ENCODE measurements at places on chromosomes 3 and 15.
A peak's percentile ranks its signal among the peaks of the same experiment; 100 is the strongest.

DNA sequence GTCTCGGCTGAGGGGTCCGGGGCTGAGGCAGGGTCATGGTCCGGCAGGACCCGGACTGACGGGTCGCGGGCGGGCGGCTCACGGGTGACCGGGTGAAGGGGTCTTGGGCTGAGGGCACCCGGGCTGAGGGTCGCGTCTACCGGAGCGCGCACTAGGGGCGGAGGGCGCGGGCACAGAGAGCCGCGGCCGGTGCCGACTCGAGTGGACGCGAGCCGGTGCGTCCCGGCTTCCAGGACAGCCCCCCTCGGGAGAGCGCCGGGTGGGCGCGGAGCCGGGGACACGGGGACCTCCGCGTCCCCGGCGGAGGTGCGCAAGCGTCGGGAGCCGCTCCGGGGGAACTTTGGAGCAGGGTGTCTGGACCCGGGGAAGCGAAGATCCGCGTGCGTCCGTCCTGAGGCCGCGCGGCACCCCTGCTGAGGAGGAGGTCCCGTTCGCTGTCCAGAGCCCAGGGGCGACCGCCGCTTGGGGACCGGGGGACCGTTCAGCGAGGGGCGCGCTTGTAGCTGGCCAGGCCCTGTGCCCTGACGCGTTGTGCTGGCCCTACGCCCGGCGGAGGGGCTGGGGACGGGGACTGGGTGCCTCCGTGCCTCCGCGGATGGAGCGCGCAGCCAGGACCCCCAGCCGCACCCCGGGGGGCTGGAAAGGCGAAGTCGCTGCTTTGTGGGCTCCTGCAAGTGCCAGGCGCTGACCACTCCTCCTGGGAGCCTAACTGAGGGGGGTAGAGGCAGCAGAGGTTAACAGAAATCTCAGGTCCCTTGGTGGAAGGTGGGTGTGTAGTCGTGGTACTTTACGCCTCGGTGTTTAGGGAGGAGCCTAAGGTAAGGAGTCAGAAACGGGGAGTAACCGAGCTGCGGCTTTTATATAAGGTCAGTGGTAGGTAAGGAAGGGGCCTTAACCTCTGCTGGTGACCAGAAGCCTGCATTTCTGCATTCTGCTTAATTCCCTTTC, at the start of gene PPARG:
Gene PPARG (plus strand): TSS at position 889 of the 948 bp plus-strand sequence. CDS start 90,642 bp downstream, outside the sequence.
- no peak for DNase-seq

DNA sequence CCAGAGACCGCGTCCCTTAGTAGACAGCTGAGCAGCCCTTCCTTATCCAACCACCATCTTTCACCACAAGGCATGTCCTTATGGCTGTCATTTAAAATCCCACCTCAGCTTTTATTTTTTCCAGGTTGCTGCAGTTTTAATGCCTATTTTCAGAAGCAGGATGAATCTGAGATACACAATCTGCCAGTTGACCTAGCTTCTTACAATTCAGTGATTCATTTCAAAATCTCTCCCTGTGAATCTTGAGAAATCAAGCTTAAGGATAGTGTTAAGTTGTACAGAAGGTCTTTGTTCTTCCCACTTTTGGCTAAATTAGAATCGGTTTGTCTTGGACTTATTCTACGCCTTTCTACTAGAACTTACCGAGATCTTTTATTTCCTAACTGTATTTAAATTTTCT, 522.3 kb upstream of the CFAP20DC start:
- no peak for DNase-seq

GRCh38 chr15:93331545-93332167, 242.6 kb upstream of the RGMA start:
- DNase-seq: no peak

DNA sequence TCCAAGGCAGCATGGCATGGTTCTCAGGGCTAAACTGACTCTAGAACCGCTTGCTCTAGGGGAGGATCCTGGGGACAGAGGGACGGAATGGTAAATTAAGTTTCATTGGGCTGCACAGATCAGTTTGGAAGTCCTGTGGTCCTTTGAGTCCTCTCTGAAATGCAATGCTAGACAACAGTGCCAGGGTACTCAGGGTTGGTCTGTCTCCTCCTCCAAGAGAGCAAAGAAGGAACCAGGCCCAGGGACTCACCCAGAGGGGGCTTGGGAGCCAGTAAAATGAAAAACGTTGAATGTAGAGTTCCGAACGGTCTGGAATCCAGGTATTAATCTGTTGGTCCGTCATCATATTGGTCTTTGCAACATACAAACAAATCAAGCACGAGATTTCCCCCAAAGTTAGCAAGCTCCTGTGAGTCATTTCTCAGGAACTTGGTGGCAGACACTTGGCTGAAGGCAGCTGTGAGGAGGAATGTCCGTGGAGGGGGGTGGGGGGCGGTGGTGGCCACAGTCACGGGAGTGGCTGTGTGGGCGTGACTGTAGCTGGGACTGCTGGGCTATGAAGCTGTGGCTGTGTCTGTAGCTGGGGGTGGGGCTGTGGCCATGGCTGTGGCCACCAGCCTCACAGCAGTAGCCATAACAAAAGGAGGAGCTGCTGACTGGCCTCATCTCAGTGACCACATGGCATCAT, 361.0 kb downstream of the SHQ1 start:
- peak; percentile 97 for DNase-seq

- no peak for DNase-seq
Observed at GRCh38 chr3:133598405-133598804, 24.9 kb downstream of the CDV3 start.

GRCh38 chr3:55873523-55874254, 386.6 kb upstream of the WNT5A start:
- no peak for DNase-seq

DNA sequence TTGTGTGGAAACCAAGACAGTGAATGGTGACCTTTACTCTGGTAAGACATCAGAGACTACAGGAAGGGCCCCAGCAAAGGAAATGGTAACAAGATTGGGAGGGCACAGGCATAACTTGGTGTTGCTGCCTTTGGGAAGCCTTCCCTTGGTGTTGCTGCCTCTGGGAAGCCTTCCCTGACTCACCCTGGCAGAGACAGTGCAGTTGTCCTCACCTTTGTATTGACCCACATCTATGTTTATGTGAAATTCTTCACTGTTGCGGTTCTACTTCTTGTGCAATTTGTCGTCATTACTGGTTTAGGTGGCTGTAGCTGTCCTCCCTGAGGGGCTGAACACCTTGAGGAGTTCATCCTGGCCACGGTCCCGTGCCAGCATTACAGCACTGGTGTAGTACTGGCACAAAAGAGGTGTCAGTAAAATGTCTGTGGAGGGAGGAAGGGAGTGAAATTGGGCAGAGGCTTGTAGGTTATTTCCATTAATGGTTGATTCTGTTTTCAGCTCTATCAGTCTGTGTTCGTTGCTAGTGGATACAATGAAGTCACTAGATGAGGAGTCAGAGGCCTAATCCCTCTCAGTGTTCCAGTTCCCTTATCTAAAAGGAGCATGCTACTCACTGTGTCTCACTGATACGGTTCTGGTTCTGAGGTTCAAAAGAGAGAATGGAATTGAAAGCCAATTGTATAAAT, 21.6 kb downstream of the IFT122 start:
- no peak for DNase-seq

- no peak for DNase-seq
Observed at GRCh38 chr3:41819236-41819635, 142.7 kb downstream of the ULK4 start.

GRCh38 chr3:112486811-112487505, 12.3 kb downstream of the BTLA start:
- no peak for DNase-seq

- no peak for DNase-seq
Observed at GRCh38 chr3:4928277-4928789, 50.9 kb upstream of the BHLHE40 start.

- no peak for DNase-seq
Observed at GRCh38 chr3:54014067-54014466, 108.3 kb upstream of the CACNA2D3 start.

GRCh38 chr3:141663993-141664392, 74.1 kb upstream of the RNF7 start:
- DNase-seq: peak; percentile 21

DNA sequence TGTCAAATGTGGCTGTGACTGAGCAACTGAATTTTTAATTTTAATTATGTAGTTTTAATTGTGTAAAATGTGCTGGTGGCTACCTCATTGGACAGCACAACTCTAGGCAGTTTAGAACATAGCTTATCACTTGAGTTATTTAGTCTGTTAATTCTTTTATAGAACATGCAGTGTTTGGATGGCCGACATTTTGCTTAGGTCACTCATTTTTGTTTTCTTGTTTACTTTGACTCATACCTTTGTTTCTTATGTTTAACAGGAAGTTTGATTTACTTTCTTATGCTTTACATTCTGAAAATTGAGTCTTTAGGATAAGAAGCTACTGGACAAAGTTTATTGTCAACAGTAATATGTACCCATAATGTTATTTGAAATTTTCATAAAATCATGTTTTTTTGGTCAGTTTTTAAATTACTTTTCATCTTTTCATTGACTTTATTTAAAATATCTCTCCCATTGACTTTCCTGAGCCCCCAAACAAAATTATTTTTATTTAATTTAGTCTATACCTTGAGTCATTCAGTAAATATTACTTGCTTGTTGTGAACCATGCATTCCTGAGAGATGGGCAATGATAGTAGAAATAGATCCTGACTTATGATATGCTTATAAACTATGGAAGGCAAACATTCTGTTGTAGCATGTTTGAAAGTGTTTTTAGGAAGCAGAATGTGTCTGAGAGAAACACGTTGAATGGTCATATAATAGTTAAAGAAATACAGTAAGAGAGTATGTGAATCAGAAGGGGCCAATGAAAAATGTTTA, 60.6 kb downstream of the TCF12 start:
- peak; percentile 80 for DNase-seq

DNA sequence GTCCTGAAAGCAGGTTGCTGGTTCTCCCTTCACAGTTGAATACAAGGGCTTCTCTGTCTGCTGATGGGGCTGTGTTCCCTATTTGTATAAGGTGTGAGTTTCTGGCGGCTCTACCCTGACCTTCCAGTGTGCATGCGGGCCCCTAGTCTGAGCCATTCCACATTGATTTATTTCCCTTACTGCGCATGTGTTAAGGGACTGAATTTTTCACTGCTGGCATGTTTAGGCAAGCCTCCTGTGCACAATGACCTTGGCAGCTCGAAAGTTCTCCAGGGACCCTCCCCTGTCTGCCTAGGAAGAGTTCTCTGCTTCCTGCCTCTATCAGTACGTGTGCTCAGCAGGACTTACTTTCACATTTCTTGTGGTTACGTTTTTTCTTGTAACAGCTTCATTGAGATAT, 11.4 kb downstream of the TRAK1 start:
- no peak for DNase-seq

DNA sequence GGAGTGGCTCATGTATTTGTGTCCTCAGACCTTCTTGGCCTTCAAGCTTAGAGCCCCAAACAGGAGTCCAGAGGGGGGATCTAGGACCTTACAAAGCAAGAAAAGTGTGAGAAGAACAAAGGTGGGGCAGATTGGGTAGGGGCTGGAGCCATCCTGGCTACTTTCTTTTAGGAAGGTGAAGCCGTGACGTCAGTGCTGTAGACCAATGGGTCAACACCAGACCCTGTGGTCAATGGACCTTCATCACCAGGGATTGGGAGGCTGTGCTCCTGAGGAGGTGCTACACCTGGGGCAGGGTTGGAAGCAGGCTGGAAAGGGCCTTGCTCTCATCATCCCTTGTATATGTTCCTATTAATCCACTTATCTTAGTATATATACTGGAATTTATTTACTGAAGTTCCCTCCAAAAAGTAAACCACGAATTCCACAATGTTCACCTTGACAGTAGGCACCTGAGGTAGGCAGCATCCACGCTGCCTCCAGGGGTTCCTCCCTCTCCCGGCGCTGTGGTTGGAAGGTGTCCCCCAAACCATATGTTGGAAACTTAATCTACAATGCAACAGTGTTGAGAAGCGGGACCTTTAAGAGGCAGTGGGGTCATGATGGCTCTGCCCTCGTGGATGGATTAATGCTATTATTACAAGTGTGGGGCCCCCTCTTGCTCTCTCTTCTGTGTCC, 21.4 kb upstream of the MCCC1 start:
- no peak for DNase-seq

DNA sequence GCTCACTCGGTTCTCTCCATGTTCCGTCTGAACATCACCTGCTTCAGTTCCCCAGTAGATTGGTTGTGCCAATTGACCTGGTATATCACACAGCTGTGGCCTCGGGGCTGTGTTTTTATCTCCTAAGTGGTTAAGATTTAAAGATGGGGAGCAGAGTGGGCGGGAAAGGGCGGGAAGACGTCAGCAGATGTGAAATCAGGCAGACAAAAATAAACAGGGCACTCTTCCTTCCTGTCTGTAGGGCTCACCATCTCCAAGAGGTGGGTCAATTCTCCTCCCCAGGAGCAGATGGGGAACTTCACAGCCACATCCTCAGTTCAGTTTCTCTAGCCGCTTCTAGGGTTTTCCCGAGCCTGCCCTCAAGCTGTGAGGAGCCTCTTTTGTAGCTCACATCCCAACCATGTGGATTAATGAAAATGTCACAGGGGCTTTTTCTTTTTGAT, 26.8 kb upstream of the LIMD1 start:
- DNase-seq: no peak

DNA sequence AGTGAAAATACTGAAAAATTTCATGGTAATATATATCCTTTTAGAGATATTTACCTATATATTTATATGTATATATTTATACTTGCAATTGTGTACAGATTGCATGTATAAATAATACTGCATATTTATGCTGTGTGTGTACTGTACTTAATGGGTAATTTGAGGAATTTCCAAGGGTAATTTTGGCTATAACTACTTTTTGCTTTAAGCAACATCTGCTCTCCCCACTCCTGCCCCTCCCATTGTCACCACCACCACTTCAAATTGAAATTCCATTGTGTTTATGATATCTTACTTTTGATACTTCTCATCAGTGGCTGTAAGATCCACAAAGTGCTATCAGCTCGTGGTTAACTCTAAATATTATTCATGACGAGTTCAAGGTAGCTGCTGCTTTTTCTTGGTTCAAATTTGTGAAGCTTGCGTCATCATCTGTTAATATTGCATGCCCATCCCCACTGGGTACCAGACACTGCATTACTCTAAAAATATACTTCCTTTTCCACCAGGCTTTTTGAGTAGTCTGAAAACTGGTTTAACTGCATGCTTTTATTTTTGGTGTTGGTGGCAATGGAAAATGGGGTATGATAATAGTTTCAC, 91.7 kb upstream of the MITF start:
- DNase-seq: peak; percentile 15

GRCh38 chr3:51275111-51275805, 109.8 kb upstream of the MANF start:
- no peak for DNase-seq

- DNase-seq: no peak
Observed at GRCh38 chr3:133055339-133055738, 17.1 kb downstream of the TMEM108 start.

- no peak for DNase-seq
Observed at GRCh38 chr3:42042747-42043098, 48.4 kb upstream of the TRAK1 start.

GRCh38 chr3:44342176-44342790, 3.7 kb downstream of the TCAIM start:
- peak; percentile 83 for DNase-seq

GRCh38 chr3:47022641-47023071, 43.2 kb downstream of the NBEAL2 start:
- DNase-seq: no peak

GRCh38 chr3:184656829-184657681, 54.8 kb downstream of the MAGEF1 start:
- DNase-seq: peak; percentile 68

- DNase-seq: no peak
Observed at GRCh38 chr15:65087873-65088642, 11.5 kb downstream of the KBTBD13 start.

Data from fibroblast of skin of scalp (primary cell).